ENCODE measurements at places on chromosomes 13 and 19.
A peak's percentile ranks its signal among the peaks of the same experiment; 100 is the strongest.

- no peak for DNase-seq
These were observed 1.3 kb downstream of the LAMP1 start for GRCh38 chr13:113298043-113298945.

GRCh38 chr19:18879579-18880373 is 16.2 kb downstream of the CERS1 start:
- peak; percentile 59 for DNase-seq

DNA sequence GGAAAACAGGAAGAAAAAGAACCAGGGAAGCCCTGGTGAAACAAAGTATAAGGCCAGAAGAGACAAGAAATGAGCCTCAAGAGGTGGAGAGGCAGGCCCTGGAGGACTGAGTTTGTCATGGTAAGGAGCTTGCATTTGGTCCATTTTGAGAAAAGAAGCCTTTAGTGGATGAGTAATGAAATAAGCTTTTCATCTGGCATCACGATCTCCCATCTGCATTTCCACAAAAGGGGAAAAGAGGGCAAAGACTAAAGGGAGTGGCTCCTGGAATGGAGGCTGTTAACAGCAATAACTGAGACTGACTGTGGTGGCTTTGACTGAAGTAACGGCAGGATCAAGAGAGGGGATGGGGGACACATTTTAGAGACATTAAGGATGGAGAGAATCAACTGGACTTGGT is 148.8 kb upstream of the NBEA start:
- DNase-seq: no peak

DNA sequence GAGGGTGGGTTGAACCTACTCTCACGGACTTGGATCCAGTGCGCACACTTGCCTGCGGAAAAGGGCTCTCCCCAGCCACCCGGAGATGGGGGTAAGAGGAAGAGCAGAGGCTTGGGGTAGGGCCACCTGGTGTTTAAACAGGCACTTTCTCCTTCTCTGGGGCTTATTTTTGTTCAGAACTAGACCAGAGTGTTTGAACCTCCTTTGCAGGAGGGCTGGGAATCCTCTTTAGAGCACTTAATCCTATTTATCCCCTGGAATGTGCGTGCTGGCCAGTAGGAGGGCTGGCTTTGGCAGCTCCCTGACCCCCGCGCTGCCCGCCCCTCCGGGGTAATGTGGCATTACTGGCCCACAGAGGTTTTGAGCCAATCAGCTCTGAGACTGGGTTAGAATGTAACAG is 2.0 kb downstream of the RGS9BP start:
- no peak for DNase-seq

Data from Jurkat, Clone E6-1 (cell line).